ENCODE measurements at places on chromosomes 7 and 10.

DNA sequence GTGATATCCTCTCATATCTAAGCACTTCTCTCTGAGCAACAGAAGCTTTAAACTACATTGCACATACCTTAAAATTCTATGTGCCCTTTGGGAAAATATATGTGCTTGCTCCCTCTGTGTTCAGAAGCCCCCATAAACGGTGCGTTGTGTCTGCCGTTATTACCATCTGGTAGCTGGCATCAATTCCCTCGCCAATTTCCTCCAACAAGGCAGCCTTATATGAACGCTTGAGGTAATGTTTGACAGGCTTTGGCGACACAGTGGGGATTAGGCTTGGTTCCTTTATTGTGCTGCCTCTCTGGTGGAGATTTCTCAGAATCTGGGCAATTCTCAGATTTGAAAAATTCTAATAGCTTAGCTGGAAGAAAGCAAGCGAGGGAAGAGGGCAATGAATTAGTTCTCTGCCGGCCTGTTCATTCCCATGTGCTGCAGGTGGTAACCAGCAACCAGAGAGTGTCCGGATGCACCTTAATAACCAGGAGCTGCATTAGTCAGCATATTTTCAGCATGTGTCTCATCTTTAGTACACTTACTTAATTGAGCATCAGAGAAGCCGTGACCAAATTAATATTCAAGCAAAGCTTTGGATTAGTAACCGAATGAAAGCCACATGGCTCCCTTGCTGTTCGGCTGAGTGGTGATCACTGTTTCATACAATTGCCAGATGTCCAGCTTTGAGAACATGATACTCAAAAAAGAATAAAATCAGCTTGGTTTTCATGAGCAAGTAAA lies 7.3 kb upstream of the PPP1R17 start:
- DNase-seq, result no peak

- no peak for DNase-seq
These were observed 23.9 kb downstream of the RNF133 start for GRCh38 chr7:122675011-122675410.

DNA sequence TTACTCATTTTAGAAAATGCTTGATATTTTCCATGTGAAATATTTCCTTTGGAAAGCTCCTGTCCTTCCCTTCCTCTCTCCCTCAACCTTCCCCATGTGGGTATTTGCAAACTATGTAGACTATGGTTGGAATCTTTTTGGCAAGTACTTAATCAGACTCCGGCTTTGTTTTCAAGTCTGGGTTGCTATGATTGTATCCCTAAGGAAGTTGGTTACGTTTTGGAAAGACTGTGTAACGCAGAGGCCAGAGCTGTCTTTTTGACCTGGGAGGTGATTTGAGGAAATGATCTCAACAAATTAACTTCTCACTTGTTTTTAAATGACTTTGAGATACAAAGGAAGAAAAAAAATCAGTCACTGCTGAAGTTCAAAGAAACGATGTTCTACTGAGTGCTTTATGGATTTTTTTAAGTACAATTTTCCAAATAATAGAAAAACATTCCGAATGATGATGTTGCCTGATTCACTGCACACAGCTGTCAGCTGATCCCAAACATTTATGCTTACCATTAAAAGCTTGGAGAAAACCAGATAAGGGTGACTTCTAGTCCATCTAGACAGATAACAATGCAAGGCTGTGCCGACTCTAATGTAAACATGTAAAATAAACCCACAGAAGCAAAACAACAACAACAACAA lies 145.5 kb upstream of the CELF2 start:
- peak; percentile 87 for DNase-seq

GRCh38 chr10:120392671-120393079 lies 64.4 kb upstream of the PLPP4 start:
- DNase-seq, result no peak

DNA sequence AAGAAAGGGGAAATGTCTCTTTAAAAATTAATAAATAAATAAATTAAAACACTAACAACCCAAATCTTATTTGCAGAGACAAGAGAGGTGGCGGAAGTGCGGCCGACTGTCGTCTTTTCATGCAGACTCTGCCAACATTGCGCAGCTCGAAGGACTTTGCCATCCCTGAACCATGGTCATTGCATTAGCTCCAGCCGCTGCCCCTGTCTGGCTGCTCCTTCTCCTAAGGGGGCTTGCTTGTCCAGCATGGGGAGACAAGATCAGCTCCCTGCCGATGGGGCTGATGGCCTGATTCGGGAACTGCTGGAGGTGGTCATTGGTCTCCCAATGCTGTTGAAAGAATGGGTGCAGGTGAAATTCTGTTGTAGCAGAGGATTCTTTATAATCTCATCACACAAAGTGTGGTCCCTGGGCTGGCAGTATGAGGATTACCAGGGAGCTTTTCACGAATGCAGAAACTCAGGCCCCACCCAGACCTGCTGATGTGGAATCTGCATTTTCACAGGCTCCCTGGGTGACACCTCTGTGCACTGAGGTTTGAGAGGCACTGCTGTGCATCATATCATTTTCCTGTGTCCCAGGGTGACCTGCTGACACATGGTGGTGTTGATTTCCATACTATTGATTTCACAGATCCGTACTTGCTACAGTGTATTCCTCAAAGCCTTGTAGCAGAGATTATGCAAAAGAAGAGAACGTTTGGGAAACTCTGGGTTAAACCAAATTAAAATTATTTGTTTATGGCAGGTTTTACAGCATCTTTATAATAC lies 172.4 kb upstream of the ZMIZ1 start:
- DNase-seq, result no peak

GRCh38 chr10:101576211-101576863 lies 11.7 kb downstream of the POLL start:
- DNase-seq, result no peak

GRCh38 chr7:98329100-98329790 lies 47.8 kb downstream of the BRI3 start:
- DNase-seq, result no peak

- no peak for DNase-seq
These were observed 49.8 kb downstream of the SPOCK2 start for GRCh38 chr10:72038458-72039001.

DNA sequence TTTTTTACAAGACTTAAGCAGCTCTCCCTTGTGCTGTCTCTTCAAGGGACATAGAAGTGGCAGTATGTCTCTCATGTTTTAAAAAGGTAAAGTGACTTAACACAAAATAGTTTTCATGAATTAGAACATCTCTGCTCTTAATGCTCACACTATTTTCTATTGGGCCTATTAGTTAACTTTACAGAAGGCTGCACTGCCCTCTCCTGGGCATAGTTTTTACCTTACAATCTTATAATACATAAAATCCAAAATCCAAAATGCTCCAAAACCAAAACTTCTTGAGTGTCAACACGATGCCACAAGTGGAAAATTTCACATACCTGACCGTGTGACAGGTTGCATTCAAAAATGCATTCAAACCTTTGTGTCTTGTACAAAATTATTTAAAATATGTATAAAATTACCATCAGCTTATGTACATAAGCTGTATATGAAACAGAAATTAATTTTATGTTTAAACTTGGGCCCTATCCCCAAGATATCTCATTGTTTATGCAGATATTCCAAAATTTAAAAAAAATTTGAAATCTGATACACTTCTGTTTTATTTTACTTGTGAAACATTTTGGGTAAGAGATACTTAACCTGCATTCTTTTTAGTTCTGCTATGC lies 25.8 kb downstream of the TES start:
- DNase-seq, result no peak

DNA sequence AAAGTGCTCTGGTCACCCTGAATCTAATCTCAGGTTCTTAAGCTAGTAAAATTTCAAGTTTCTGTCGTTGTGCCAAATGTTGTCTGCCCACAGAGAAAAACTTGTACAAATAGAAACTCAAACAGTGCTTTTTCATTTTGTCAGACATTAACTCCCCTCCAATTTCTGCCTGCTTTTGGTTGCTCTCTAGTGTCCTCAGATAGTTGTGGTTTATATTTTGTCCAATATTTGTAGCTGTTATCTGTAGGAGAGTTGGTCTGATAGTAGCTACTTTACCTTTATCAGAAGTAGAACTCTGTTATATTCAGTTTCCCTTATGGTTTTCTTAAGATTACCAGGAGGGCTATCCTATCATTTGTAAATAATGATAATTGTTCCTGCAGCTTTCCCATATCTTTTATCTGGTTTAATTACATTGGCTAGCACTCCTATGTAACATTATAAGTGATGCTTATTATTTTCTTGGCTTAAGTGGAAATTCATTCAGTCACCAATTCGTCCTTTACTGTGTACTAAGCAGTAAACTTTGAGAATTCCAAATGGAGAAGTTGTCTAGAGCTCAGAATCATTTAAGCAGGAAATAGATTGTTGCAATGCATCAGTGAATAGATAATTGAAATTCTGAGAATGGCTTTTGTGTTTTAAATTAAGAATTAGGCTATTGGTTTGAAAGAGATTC lies 91.0 kb downstream of the ANKIB1 start:
- DNase-seq, result peak; percentile 4

DNA sequence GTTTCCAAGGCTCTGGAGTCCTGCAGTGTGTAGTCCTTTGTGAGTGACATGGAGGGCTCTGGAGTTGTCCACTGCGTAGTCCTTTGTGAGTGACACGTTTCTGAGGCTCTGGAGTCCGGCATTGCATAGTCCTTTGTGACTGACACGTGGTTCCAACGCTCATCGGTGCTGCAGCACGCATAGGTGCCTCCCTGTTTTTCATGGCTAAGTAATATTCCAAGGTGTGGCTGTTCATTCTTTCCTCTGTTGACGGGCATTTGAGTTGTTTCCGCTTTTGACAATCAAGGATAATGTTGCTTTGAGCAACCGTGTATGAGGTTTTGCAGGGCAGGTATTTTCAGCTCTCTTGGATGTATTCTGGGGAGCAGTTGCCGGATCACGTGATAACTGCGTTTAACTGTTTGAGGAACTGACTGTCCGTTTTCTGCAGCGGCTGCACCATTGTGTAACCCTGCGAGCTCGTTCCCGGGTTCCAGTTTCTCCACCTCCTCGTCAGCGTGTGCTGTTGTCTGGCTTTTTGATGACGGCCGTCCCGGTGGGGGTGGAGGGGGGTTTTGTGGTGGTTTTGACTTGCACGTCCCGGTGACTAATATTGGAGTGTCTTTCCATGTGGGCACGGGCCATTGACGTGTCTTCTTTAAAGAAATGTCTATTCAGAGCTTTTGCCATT lies 21.1 kb downstream of the FAM20C start:
- no peak for DNase-seq

Data from astrocyte of the cerebellum (primary cell).